GM10248 (cell line): ENCODE measurements at places on chromosomes 11 and 22.

DNA sequence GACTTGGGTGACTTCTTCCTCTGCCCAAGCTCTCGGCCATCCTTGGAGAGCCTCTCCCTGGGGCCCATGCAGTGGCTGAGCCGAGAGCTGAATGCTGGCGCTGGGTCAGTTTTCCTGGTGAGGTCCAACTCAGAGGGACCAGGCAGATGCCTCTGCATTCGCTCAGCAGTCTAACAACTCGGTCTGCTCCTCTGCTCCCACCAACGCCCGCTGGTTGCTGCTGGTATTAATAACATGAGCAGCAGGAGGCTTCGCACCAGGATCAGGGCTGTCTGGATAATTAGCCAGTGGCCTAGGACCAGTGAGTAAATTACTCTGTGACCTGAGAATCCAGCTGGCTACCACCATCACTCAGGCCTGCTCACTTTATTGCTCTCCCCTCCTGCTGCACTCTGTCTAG, 77.7 kb upstream of the FAM181B start:
- DNase-seq = no peak

GRCh38 chr22:41485033-41485432, 16.1 kb downstream of the ACO2 start:
- no peak for DNase-seq

- no peak for DNase-seq
Measured at GRCh38 chr11:65851811-65852507, 6.0 kb downstream of the CFL1 start.

DNA sequence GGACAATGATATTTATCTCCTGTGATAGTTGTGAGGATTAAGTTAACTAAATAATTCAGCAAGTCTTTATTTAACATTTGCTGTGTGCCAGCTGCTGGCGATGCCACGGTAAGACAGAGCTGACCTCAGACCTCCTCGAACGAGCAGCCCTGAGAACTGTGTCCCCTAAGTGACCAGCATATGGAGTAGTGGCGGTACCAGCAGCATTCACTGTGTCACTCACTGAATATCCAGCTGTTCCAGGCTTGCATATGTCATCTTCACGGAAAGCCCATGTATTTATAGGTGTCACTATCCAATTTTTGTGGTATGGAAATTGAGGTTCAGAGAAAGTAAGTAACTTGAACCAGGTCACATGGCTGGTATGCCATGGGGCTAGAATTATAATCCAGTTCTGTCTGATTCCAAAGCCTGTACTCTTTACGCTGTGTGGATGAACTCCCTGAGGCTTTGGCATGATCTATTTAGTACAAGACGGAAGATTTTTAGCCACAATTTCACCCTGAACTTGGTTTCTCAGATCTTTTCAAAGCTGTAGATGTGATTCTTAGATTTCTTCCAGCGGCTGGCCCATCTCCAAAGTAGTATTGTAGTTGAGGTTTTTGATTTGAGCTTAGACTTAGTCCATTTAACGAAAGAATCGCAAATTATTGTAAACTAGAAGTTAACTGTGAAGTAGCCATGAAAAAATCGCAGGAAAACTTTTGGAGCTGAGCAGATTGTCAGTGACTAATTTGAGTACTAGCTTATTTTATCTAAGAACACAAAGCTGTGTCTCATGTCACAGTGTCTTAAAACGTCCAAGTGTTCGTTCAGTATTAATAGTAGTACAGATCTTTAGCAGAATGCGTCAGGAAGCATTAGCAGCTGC, 49.4 kb upstream of the MYO18B start:
- DNase-seq = no peak

DNA sequence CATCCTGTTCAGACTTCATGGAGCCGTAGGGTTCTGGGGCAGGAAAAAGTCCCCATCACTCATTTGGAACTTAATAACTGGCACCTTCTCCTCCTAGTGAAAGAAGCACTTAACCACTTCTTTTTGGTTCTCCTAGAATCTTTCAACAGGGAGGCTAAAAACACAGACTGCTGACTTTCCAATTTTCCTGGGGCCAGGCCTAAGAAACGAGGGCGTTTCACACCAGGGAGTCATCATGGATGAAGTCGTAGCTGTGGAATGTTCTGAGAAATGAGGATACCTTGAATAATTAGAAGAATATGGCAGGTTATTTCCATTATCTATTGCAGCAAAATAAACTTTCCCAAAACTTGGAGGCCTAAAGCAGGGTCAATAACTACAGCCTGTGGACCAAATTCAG, 26.0 kb upstream of the API5 start:
- DNase-seq = no peak

GRCh38 chr11:117535201-117535849, 207.7 kb downstream of the CEP164 start:
- no peak for DNase-seq

GRCh38 chr11:110295531-110296225, 736 bp downstream of the RDX start:
- peak; percentile 75 for DNase-seq

DNA sequence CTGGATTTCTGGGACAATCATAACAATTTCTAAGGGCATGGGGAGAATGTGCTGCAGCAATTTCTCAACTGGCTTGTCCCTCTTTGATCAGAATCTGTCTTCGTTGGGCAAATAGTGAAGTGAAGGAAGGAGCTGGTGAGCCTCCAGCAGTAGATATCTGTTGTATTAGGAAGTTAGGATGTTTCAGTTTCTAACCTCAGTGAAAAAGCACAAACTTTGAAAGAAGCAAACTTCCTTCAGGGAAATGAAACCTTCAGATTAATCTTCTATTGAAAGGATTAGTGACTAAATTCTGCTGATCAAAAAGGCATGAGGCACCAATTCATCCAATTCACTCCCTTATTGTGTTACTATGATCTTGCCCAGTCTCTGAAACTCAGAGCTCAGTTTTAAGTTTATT, 24.3 kb downstream of the LMO2 start:
- DNase-seq = no peak
